ENCODE measurements at places on chromosomes 1 and 21.

DNA sequence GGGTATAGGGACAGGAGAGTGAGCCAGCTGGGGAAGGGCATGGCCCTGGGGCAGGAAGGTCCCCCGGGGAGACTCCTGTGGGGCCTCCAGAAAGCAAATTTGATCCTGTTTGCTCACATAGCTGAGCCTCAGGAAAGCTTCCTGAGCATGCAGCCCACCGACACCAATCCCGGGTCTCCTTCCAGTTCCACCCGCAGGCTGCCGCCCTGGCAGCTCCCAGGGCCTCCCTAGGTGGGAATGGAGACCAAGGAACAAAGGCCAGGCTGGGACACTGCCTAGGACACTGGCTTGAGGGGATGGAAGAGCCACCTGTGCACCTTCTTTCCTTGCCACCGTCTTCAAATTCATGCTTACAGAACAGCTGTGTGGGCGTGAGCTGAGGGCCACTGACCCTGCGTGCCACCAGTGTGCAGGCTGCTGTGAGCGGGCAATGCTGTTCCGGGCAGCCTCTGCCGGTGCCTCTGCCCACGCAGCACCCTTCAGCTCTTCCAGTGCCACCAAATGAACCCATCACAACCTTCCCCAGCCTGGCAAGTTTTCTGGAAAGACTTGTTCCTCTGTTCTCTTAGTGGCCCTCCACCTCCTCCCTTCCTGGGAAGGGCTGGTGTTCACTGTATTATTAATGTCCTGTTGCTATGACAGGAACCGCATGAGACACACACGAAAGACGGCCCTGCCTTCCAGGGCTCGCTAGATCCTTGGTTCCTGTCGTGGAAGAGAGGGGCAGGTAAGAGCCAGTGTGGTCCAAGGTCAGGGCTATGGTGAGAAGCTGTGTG, 53.6 kb downstream of the ACBD3 start:
- no peak for DNase-seq

GRCh38 chr21:36627242-36627641, 71.7 kb upstream of the SIM2 start:
- DNase-seq, result no peak

- no peak for DNase-seq
These were observed 42.3 kb downstream of the DPT start for GRCh38 chr1:168686666-168687065.

- peak; percentile 15 for DNase-seq
These were observed 639 bp upstream of the DNAJB4 start for GRCh38 chr1:78003882-78004718.

DNA sequence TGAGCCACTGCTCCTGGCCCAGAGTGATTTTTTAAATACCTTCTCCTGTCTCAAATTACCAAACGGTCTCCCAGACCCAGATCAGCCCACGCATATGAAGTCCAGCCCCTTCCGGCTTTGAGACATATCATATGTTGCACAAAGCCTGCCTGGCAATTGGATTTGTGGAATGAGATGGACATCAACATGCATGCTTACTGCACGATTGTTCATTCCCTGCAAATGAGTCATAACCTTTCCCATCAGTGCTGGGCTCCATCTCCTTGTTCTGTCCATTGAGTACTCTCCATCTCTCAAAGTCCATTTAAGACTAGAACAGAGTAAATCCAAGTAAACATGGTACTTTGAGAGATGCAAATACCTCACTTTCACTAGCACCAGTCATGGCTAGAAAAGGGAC, 612.2 kb upstream of the USP24 start:
- no peak for DNase-seq

- DNase-seq, result no peak
These were observed 84.0 kb downstream of the MAN1C1 start for GRCh38 chr1:25700626-25701025.

- DNase-seq, result no peak
These were observed at the start of gene HSD11B1 for GRCh38 chr1:209704584-209704983. TSS of gene HSD11B1 (plus strand) at chr1:209704846. CDS start at chr1:209704943, 97 bp downstream.

DNA sequence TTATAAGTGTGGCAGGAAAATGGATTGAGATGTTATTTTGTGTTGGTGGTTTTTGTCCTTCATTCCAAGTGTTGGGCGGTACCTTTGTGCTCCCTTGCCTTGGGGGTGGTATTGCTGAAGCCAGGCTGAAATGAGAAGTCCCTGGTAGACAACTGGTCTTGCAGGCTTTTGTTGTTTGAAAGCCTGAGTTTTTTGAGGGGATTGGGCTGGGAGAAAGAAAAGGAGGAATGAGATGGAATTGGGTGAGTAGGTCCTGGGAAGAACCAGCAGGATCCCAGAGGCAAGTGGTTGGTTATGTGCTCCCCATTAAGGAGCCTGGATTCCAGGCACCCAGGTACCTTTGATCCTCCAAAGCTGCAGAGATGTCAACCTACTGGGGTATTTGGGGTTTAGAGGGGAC, 93.7 kb upstream of the SLC2A1 start:
- DNase-seq, result no peak

DNA sequence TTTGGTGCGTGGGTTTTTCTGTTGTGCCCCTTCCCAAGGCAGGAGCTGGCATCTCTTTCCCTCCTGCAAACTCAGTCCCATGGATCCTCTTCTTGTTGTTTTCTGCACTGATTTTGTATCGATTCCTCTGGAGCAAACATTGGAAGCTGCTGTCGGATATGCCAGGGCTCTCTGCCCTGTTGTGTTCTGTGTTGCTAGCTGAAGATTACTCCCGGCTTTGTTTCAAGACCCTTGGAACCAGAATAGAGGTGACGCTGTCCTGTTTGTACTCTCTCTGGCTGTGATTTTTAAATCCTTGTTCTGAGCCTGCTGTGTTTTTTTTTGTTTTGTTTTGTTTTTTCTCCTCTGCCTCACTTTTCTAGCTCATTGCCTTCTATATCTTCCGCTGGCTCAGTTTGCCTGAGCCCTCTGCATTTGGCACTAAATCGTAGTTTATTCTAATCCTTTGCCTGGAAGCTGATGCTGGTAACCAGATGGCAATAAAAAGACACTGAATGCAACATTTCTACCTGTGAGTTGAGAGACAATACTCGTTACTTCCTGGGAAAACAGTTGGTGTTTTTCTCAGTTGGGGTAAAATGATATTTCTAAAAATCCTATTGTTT, 67.0 kb downstream of the BACH1 start:
- DNase-seq, result no peak

DNA sequence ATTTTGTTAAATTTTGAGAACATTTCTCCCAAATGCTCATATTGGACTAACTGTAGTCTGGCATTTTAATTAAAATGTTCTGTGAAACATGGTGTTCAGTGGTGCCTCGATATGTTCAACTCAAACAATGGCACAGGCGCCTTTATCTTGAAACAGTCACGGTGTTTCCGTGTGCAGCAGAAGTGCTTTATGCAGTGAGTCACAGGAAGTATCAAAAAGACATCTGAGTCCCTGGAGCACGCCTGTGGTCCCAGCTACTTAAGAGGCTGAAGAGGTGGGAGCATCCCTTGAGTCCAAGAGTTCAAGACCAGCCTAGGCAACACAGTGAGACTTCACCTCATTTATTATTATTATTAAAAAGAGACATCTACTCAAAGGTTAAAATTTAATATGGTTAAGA, 52.2 kb downstream of the GREM2 start:
- no peak for DNase-seq

DNA sequence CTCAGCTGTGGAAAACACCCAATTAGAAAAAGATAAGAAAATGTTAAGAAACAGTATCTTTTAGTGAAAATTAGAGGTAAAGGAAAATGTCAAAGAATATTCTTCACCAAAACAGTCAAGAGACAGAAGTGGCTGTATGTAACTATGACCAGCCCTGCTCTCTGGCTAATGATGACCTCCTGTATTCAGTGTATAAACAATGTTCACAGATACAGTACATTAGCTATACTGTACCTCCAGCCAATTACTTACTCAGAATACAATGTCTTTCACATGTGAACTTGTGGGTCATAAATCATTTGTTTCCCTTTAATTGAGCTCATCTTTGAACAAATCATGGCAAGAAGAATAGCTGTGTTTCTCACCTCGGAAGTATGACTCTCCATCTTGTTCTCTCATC, 432.0 kb downstream of the LMO4 start:
- no peak for DNase-seq

DNA sequence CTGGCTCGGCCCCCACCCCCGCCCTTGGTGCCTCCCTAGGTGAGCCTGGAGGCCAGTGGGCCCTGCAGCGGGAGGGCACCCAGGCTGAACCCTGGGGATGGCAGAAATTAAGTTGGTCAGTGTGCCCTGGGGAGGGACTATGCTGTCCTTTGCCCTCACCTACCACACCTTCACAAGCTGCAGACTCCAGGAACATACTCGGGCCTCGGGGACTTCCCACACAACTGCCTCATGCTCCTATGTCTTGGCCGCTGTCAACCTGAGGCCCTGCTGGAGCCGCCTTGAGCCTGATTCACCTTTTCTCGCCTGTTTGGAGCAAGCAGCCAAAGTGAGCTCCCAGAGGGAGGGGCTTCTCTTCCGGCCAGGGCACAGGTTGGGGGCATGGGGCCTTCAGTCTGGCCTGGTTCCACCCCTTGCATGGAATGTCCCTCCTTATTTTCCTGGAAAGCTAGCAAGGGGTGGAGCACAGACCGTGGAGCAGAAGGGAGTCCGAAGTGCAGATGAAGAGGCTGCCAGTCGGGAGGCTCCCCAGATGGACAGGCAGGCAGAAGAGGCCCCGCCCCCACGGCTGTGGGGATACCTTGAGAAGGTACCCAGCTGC, 24.7 kb downstream of the KNCN start:
- no peak for DNase-seq
